Thoracic aorta (tissue), 2 donors: ENCODE measurements at places on chromosomes 16 and 17. TPM values are rescaled to one million over a fixed set of nuclear protein-coding genes. Genes with fewer than 3 reads are reported as not detected.
A peak's percentile ranks its signal among the peaks of the same experiment; 100 is the strongest.

STX8 gene
- 99.8 TPM for total RNA-seq

- no peak for DNase-seq
Measured at GRCh38 chr16:58384437-58385055, 7.7 kb upstream of the GINS3 start.

GRCh38 chr17:4948166-4948930, at the start of gene PFN1:
Gene PFN1 (minus strand): TSS chr17:4948530. CDS start chr17:4948394, 136 bp downstream.
- DNase-seq: peak; percentile 82

EME1 gene
- not detected for total RNA-seq

GRCh38 chr17:66283971-66284370, 18.4 kb upstream of the PRKCA start:
- no peak for DNase-seq

GRCh38 chr16:75063549-75064088, 53.0 kb downstream of the LDHD start:
- DNase-seq: no peak

SDK2 gene
- 8.9 TPM for total RNA-seq

DNA sequence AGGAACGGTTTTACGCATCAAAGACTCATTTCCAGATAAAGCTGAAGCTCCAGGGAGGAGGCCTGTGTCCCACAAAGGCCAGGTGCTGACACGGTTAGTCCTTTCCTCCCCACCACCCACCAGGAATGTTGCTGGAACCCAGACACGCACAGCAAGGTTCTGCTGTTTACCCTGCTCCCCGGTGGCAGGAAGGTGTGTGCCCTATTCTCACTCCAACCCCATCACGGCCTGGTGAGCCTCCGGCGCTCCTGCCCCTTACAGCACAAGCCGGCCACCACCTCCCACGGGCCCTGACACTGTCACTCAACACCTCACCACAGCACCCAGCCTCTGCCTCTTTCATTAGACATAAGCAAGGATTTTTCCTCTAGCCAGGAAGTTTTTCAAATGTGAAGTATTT, 47.8 kb downstream of the ANKRD11 start:
- DNase-seq: no peak

MFAP4 gene
- 501 TPM for total RNA-seq
